ENCODE measurements at places on chromosomes 11 and 22.

DNA sequence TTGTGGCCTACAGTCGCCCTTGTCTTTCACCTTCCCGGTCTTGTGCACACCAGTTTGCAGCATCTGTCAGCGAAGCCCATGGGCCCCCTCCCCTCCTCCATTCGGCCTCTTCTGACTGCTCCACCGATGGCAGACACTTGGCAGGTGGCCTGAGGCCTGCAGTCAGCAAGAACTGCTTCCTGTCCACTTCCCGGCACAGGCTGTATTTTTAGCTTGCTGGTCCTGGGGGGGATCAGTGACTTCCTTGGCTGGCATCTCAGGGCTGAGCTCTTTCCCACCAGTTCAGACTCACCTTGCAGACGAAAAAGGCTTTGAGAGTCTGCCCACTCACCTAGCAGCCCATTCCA lies 106.4 kb downstream of the SYN3 start:
- no peak for DNase-seq

DNA sequence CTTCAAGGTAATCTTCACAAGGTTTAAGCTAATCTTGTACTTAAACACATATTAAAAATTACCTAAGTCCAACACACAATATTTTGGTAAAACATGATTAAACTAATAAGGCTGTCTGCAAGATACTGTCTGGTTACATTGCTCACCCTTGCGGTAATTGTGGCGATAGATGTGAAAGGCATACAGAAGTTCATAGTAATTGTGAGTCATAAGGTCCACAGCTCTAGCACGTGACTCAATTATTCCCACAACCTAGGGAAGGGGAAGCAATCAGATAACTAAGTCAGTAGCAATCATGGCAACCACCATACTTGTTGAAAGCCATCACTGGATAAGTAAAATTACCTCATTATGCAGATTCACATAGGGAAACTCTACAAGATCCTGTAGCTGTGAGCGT lies 30.5 kb upstream of the FNBP4 start:
- DNase-seq, result no peak

GRCh38 chr11:46564459-46564858 lies 29.4 kb downstream of the AMBRA1 start:
- DNase-seq, result no peak

DNA sequence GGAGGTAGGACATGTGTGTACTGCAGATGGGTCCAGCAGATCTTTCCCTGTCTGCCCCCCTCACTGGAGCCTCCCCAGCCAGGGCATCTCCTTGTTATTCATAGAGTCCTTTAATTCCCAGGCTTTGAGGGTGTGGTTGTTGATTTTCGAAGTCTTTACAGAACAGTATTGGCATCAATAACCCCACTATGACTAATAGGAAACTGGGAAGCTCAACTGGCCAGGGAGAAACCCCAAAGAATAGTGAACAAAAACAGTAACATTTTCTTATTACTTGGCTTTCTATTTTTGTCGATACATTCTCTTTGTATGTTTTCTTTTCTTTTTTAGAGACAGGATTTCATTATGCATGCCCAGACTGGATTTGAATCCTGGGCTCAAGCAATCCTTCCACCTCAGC lies 57.9 kb downstream of the NF2 start:
- DNase-seq, result no peak

DNA sequence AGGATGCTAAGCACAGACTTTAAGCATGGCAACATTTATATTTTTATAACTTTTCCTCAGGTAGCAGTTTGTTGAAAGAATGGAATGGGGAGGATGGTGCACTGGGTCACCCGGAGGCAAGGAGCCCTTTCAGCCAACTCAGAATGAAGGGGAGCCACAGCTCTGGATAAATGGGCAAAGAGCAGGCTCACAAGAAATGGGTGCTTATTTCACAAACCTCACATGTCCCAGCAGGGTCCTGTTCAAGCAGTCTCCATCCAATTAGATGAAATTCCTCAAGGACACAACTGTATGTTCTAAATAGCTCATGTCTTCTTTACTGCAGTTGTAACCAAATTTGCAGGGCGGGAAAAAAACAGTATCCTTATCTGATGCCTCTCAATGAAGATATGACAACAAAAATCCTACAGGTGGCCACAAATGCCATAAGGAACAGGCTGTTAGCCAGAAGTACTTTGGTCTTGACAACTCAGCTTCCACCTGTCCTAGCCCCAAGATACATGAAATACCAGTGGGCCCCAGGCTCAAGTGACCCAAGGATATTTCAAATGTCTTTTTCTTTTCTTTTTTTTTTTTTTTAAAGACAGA lies 48.2 kb downstream of the MAPK1 start:
- no peak for DNase-seq

- DNase-seq, result peak; percentile 79
Observed at GRCh38 chr11:69055598-69056516, 7.1 kb downstream of the TPCN2 start.

- DNase-seq, result no peak
Observed at GRCh38 chr11:107747622-107748021, 35.8 kb upstream of the SLN start.

DNA sequence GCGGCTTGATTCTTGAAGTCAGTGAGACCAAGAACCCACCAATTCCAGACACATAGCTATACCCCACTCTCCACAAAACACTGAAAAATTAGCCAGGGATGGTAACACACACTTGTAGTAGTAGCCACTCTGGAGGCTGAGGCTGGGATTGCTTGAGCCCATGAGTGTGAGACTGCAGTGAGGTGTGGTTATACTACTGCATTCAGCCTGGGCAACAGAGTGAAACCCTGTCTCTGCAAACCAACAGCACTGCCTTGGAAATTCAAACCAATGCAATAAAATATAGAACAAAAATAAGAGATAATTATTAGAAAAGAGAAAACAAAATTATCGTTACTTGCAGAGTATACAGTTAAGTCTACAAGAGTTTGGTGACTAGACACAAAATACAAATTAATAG lies 20.2 kb upstream of the PRDM10 start:
- no peak for DNase-seq

DNA sequence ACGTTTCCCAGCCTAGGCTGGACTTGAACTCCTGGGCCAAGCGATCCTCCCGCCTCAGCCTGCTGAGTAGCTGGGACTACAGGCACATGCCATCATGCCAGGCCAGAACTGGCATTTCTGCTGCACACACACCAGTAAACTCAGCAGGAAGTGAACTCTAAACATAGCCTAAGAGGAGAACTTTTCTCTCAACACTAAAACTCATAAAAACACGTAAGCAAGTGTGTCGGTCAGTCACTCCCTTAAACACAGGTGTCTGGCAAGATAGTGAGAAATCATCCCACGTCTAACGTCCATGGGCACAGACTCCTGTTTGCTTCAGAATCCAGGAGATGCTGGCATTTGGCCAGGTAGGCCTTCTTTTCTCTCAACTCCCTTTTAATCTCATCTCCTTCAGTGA lies 104.8 kb downstream of the RPL27A start:
- DNase-seq, result no peak

- no peak for DNase-seq
Observed at GRCh38 chr22:19929586-19930550, 11.7 kb upstream of the COMT start.

- DNase-seq, result no peak
Observed at GRCh38 chr11:45334410-45334809, 48.3 kb upstream of the SYT13 start.

DNA sequence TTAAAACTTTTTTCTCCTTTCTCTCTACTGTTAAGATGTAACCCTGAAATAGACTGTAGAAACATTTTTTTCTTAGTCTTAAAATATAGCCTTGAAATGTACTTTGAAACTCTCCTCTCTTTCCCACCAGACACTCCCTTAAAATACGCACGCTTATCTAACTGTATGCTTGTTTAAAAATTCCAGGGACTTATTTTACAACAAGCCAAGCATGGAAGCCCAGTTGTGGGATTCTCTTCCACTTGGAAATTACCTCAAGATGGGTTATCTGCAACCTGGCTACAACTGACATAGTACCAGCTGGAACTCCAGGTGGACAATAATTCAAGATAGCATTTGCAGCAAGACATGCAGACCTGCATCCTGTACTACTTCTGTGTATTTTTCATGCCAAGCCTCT lies 12.1 kb upstream of the CHORDC1 start:
- DNase-seq, result no peak

- DNase-seq, result no peak
Observed at GRCh38 chr22:41334951-41335635, 33.8 kb downstream of the ZC3H7B start.

DNA sequence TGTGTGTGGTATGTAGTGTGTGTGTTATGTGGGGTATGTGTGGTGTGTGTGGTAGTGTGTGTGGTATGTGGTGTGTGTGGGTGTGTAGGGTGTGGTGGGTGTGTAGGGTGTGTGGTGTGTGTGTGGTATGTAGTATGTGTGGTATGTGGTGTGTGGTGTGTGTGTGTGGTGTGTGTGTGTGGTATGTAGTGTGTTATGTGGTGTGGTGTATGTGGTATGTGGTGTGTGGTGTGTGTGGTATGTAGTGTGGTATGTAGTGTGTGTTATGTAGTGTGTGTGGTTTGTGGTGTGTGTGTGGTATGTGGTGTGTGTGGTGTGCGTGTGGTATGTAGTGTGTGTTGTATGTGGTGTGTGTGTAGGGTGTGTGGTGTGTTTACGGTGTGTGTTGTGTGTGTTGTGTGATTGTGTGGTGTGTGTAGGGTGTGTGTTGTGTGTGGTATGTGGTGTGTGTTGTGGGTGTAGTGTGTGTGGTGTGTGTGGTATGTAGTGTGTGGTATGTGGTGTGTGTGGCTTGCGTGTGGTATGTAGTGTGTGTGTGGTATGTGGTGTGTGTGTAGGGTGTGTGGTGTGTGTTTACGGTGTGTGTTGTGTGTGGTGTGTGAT lies 4.2 kb upstream of the PPP6R2 start:
- no peak for DNase-seq

DNA sequence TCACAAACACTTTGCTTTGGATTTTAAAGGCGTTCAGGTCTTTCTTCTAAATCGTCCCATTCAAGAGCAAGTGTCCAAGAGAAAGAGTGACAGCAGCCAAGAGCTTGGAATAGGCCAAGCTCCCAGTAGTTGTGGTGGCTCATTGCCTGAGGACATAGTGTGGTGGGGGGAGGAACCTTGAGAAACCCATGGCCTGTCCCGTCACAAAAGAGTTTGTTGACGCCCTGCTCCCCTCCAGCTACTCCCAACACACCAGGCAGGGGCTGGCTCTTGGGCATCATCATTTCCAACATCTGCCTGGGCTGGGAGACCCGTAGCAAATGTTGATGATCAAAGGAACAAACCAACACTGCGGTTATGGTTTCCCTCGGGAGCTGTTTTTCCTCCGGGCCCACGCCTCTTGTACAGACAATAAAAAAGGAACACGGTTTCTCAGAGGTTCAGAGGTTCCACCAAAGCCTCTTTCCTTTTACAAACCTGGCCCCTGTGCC lies 20.8 kb downstream of the FADS3 start:
- DNase-seq, result no peak

- no peak for DNase-seq
Observed at GRCh38 chr11:89495951-89496350, 4.8 kb upstream of the NOX4 start.

- DNase-seq, result no peak
Observed at GRCh38 chr11:110901441-110901840, 189.2 kb upstream of the ARHGAP20 start.

DNA sequence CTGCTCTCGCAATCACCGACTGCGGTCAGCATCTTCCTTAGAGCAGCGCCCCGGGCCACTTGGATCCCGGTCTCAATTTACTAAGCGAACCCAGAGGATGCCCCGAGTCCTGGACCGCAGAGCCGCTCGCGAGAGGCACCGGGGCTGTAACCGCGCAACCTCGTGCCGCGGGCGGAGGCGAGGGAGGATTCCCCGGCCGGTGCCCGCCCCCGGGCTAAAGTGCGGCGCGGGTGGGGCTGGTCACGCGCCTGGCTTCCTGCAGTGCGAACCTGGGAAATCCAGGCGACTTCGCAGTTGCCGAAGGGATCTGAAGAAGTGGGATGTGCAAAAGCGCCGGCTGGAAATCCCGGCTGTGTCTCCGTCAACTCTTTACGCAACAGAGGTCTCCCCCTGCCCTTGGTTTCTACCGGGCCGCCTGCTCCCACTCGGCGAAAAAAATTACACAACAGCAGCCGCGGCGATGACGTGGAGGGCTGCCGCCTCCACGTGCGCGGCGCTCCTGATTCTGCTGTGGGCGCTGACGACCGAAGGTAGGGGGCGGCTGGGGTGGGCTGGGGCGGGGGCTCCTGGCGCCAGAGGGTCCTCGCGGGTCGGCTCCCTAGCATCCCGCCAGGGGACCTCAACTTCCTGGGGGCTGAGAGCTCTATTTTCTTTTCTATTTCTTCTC lies at the start of gene NCR3LG1:
Gene NCR3LG1 (plus strand): TSS at position 291 of the 667 bp plus-strand sequence. CDS start 170 bp downstream, at position 461.
- DNase-seq, result peak; percentile 15

GRCh38 chr11:124101737-124102136 lies 13.5 kb upstream of the VWA5A start:
- no peak for DNase-seq

GRCh38 chr11:7574491-7575130 lies 60.8 kb downstream of the PPFIBP2 start:
- DNase-seq, result no peak

DNA sequence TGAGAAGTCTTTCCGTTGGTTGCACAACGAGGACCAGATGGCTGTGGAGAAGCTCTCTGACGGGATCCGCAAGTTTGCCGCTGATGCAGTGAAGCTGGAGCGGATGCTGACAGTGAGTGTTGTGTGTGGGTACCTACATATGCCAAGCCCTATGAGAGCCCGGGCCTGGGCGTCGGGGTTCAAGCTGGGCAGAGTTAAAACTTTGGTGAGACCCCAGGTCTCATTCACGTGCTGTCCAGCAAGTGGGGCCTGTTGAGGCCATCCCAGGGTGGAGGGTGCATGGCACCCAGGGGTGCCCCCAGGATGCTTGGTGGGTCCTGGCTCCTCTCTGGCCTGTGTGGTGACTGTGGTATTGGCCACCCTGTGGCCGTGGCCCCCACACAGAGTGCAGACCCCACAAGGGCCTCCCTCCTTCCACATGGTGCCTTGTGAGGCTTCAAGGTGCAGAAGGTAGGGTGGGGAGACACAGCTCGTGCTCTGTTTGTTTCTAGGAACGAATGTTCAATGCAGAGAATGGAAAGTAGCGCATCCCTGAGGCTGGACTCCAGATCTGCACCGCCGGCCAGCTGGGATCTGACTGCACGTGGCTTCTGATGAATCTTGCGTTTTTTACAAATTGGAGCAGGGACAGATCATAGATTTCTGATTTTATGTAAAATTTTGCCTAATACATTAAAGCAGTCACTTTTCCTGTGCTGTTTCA lies 12.8 kb downstream of the GATD1 start:
- DNase-seq, result no peak

DNA sequence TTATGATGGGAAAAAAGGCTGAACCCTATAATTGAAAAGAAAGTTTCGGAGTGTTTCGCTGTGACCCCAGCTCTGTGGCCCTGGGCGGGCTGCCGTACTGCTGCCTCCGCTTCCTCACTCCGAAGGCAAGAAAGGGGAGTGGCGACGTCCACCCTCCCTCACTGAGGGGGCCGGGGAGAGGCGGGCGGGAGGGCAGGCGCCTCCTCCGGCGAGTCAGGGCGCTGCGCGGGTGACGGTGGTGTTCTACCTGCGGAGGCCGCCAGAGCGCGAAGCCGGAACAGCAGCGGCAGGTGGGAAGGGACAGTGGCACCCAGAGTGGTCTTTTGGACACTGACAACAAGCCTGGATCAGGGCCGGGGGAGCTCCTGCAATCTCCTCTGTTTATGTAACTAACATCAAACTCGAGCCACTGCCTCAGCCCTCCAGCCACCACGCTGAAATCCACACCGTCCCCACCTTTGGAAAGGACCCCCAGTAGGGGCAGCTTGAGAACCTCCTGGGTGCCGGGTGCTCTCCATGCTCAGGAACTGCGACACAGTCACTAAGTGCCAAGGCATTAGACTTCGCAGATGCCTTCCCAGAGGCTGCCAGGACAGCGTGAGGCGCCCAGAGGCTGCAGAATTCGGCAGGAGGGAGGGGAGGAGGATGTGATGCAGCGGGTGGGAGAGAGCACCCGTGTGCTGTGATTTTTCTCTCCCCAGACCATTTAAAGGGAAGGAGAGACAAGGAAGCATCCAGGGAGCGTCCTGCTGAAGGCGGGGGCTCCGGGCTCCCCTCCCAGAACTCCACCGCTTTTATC lies 25.5 kb downstream of the BID start:
- DNase-seq, result no peak
